ENCODE measurements at places on chromosomes 3 and 15. TPM values are rescaled to one million over a fixed set of nuclear protein-coding genes. Genes with fewer than 3 reads are reported as not detected.

Gene GOLGA6A
- 0.83 TPM for total RNA-seq

Gene KBTBD12
- not detected for total RNA-seq

Gene FBXL22
- total RNA-seq = not detected

Gene NOX5
- not detected for total RNA-seq

Gene PHLDB2
- 18.7 TPM for total RNA-seq

Gene TRH
- total RNA-seq = 1.7 TPM

Gene MAGEL2
- total RNA-seq = 27.1 TPM

Gene LOXL1
- total RNA-seq = 163 TPM

Gene TRPM1
- not detected for total RNA-seq

Gene LRRC3B
- total RNA-seq = 1.9 TPM

Gene NPAP1
- total RNA-seq = 0.07 TPM

Gene ANKRD63
- not detected for total RNA-seq

Gene TMIE
- total RNA-seq = not detected

Gene RTF1
- total RNA-seq = 66.4 TPM

Gene ROPN1B
- not detected for total RNA-seq

Gene FOXL2
- not detected for total RNA-seq

Gene SHC4
- 4.4 TPM for total RNA-seq
